ENCODE measurements at places on chromosomes 12 and 14.
A peak's percentile ranks its signal among the peaks of the same experiment; 100 is the strongest.

DNA sequence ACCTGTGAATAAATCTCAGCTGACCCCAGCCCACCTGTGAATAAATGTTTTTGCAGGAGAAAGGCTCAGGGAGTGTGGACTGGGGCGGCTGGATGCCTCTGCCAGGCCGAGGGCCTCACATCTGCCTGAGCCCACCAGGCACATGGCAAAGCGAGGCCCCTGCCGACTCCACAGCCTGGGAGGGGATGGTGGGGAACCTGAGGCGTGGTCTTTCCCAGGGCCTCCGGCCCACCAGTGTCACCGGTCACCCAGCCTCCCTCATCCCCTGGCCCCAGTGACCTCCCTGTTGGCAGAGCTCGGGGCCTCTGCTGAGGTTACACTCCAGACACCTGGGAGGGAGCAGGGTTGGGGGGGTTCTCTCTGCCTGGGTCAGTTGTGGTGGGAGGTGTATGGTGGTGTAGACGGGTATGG lies 8.2 kb downstream of the NOC4L start:
- no peak for DNase-seq

DNA sequence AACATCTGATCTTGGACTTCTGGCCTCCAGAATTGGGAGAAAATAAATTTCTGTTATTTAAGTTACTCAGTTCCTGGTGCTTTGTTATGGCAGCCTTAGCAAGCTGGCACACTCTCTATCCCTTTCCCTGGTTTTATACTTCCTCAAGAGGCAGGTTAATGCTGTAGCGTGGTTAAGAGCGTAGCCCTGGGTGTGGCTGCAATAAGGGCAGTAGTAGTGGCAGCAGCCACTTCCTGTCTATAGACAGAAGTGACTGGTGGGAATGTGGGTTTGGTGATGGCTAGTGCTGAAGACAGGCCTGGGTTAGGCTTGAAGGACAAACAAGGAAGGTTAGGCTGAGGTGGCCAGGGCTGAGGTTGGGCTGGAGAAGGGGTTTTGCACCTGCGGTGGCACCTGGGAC lies 3.6 kb upstream of the LGALS3 start:
- DNase-seq = no peak

- DNase-seq = no peak
Observed at GRCh38 chr12:31278424-31278823, 47.5 kb downstream of the SINHCAF start.

GRCh38 chr14:68550338-68550715 lies 242.5 kb downstream of the ZFP36L1 start:
- no peak for DNase-seq

- DNase-seq = no peak
Observed at GRCh38 chr12:112091563-112091962, 17.0 kb downstream of the NAA25 start.

DNA sequence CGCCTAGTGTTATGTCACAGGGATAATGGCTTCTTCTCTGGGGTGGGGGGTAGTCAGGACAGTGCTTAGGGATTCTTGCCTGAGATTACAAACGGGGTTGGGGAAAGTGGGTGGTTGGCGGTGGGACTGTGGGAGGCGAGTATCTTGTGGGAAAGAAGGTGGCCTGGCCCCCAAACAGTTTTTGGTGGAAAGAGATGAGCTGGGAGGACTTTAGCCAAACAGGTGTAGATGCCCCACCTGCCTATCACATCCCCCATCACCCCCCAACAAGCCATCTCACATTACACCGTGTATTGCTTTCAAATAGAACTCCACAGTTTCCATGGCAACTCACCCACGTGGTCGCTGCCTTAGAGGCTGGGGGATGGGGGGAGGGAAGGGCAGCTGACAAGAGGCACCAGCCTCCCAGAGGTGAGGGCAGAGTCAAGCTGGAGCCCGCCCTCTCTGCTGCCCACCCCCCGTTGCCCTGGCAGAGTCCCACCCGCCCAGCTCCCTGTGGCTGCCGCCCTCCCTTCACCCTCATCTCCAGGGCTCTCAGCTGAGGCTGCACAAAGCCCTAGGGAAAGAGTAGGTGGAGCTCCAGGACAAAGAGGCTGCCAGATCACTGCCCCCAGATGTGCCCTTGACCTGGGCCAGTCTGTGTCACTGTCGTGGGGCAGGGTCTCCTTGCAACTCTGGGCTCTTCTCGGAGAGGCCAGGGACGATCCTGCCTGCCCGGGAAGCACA lies 98.3 kb downstream of the LRRC74A start:
- no peak for DNase-seq

GRCh38 chr12:109201496-109201885 lies 85.1 kb downstream of the ACACB start:
- no peak for DNase-seq

- peak; percentile 69 for DNase-seq
Observed at GRCh38 chr12:94265966-94266745, 117.8 kb downstream of the PLXNC1 start.

GRCh38 chr12:122886851-122887818 lies 8.8 kb downstream of the VPS37B start:
- no peak for DNase-seq

- DNase-seq = no peak
Observed at GRCh38 chr14:22449600-22449905, 139.5 kb downstream of the DAD1 start.

GRCh38 chr12:53006810-53007309 lies 604 bp downstream of the EIF4B start:
- DNase-seq = no peak

DNA sequence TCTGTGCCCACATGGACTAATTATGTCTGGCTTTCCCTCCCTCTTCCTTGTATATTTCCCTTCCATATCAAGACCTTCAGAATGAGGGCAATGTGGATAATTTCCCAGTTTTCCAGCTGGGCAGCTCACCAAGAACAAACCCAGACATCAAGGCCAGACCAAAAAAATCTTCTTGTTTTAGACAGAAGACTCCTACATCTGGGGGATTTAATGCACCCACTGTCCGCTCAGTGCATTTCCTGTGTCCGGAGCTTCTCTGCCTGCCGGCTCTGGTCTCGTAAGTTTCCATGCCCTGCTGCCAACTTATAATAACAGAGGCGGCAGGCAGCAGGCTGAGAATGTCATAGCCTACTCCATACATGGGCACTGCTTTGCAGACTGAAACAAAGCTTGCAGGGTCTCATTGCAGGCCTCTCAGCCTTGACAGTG lies 207.2 kb upstream of the BCL2L14 start:
- no peak for DNase-seq

GRCh38 chr14:58944343-58944967 lies 244.0 kb upstream of the DAAM1 start:
- DNase-seq = no peak

- DNase-seq = no peak
Observed at GRCh38 chr14:66281036-66281776, 205.0 kb upstream of the CCDC196 start.

DNA sequence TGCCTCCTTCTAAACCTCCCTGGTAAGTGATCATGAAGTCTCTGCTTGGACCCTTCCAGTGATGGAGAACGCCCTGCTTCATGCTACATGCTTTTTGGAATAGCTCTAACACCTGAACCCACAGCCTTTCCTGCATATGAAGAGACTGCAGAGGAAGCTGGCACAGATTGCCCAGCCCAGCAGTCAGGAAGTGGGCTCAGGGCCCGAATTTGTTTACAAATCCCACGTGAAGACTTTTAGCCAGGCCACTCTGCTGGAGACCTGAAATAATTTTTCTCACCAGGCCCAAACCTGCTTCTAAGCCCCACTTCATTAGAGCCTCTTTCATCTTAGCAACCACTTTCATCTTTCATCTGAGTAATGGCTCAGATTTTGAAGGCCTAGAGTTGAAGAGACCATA lies 22.9 kb downstream of the RTN1 start:
- DNase-seq = no peak

DNA sequence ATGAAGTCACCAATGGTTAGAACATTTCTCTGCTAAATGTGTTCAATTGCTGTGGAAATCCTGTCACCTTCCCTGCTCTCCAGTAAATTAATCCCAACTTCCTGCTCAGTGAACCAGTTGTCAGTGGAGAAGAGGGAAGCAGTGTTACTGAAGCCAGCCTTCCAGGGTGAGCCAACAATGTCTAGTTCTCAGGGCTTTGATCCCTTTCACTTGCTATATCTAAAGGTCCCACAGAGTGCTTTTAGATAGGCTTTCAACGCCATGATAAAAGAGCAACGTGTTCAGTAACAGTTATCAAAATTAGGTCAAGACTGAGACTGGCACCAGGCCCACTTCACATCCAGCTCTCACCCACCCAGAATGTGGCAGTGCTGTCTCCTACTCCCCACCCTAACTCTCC lies 139.7 kb downstream of the KCNH5 start:
- no peak for DNase-seq

- no peak for DNase-seq
Observed at GRCh38 chr12:39672976-39673375, 53.4 kb upstream of the ABCD2 start.

DNA sequence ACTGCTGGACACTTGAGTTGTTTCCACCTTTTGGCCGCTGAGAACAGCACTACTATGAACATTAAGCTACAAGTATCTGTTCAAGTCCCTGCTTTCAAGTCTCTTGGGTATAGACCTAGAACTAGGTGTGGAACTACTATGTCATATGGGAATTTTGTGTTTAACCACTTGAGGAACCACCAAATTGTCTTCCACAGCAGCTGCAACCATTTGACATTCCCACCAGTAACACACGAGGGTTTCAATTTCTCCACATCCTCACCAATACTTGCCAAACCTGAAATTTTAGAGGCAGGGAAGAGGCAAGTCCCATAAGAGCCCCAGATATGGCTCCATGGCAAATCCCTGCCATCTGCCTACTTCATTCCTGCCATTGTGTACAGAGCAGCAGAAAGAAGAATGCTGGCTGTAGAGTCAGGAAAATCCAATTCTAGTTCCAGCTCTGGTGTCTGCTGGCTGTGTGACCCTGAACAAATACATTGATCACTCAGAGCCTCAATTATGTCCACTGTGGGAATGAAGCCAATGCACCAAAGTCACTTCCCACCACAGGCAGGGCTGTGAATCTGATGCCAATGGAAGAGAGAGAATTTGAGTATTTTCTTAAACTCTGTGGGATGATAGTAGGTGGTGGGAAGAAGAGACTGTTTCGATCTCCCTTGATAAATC lies 17.8 kb downstream of the PITPNM2 start:
- DNase-seq = no peak

GRCh38 chr12:87217491-87217890 lies 811.7 kb downstream of the C12orf50 start:
- no peak for DNase-seq

- peak; percentile 39 for DNase-seq
Observed at GRCh38 chr14:104749111-104749649, 3.8 kb upstream of the SIVA1 start.

- DNase-seq = peak; percentile 67
Observed at GRCh38 chr12:131949431-131950181, at the start of gene EP400. EP400 (plus strand) TSS chr12:131949942; CDS start chr12:131960620, 10,678 bp downstream.

- no peak for DNase-seq
Observed at GRCh38 chr14:47411523-47411922, 263.9 kb downstream of the MDGA2 start.

- no peak for DNase-seq
Observed at GRCh38 chr14:74618078-74618952, 6.3 kb upstream of the LTBP2 start.

DNA sequence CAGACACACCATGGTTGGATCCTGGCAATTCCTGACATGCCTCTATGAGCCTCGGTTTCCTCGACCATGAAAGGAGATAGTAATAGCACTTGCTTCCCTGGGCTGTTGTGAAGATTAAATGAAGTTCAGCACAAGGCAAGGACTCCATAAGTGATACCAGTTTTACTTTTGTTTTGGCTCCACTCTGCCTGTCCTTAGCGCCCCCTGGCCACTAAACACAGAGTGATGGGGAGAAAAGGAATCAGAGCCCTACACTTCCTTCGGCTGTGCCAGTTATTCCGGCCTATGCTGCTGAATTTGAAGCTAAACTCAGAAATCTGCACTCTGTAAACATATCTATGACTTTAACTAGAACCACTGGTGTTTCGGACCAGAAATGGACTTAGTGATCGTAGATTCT lies 173.8 kb downstream of the C12orf75 start:
- no peak for DNase-seq

GRCh38 chr12:124632519-124632984 lies 65.1 kb upstream of the NCOR2 start:
- DNase-seq = no peak

GRCh38 chr12:24416423-24417109 lies 467.1 kb upstream of the SOX5 start:
- DNase-seq = no peak

DNA sequence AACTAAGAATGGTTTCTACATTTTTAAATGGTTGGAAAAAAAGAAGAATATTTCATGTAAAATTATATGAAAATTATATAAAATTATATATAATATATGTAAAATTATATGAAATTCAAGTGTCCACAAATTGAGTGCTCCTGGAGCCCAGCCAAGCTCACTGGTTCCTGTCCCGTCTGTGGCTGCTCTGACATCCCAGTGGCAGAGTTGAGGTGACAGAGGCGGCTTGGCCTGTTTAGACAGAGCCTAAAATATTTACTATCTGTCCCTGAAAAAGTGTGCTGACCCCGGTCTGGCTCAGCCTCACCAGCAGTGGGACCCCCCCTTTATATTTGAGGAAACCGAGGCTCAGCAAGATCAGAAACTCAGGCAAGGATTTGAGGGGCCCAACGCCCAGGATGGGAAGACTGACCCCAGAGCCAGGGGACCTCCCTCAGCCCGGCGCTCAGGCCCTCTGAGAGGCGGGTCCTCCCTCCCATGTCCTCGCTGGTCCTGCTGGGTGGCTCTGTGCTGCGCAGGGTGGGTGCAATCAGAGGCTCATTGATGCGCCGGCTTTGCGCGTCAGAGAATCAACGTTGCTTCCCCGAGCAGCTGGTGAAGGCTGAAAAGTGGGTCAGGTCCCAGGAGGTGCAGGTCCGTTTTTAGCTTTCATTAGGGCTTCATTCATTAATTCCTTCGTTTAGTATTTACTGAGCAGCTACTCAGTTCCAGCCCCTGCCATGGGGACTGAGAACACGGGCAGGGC lies 21.5 kb upstream of the BEGAIN start:
- no peak for DNase-seq

DNA sequence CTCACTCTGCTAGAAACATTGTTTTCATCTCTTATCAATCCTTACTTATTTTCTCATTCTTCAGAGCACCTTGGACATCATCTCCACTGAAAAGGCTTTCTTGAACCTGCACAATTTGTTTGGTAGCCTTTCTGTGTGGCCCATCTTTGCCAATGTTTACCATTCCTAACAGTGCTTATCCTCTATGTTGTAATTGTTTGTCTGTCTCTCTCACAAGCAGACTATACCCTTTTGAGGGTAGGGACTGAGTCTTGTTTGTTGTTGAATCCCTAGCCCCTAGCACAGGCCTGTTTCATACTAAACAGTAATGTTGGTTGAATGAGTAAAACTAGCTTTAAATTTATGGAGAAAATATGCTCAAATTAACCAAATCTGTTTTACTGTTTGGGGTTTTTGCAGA lies 9.2 kb downstream of the MRPL42 start:
- DNase-seq = no peak

- DNase-seq = no peak
Observed at GRCh38 chr14:28142400-28143015, 624.1 kb upstream of the FOXG1 start.

All from GM04503 (cell line).